Caki2 (cell line): ENCODE measurements at places on chromosomes 3 and 15.
A peak's percentile ranks its signal among the peaks of the same experiment; 100 is the strongest.

DNA sequence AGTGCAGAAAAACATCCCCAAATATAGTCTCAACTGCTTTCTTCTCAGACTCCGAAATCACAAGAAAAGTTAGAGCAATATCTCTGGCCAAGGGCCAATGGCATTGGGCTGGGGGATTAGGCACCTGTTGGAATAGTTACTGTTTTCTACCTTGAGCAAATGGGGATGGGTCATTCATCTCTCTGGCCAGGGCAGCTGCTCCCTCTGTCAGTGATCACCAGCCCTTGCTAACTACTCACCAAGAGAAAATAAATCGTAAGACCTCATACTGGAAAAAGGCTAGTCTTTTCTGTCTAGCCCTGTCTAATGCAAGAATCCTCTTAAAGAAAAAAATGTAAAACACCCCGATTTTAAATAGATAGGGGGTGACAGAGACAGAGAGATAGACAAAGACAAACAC lies 10.9 kb downstream of the CERS3 start:
- DNase-seq, result no peak

DNA sequence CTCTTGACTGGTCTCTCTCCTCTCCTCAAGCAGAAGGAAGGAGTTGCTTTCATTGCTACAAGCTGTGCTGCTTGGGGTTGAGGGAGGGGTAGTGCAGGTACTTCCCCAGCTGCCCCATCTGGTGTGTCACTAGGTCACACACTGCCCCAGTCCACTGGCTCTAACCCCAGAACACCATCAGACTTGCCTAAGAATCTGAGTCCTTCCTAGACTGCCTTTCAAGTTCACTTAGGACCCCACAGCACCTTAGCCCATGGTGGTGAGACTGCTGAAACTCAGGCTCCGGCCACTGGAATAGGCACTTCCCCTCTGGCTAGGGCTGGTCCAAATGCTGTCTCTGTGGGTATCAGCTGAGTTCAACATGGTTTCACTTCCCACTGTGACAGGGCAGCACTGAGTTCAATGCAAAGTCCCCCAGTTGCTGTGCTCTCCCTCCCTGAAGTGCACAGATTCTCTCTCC lies 279.7 kb upstream of the GOLGA6L4 start:
- DNase-seq, result no peak

- DNase-seq, result no peak
These were observed 20.8 kb upstream of the ACAN start for GRCh38 chr15:88782465-88782864.

DNA sequence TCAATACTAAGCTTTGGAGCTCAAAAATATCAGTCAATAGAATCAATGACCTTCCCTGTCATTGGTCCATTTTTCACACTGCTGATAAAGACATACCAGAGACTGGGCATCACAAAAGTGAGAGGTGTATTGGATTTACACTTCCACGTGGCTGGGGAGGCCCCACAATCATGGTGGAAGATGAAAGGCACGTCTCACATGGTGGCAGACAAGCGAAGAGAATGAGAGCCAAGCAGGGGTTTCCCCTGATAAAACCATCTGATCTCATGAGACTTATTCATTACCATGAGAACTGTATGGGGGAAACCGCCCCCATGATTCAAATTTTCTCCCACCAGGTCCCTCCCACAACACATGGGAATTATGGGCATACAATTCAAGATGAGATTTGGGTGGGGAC lies 81.9 kb downstream of the ANXA2 start:
- DNase-seq, result no peak

DNA sequence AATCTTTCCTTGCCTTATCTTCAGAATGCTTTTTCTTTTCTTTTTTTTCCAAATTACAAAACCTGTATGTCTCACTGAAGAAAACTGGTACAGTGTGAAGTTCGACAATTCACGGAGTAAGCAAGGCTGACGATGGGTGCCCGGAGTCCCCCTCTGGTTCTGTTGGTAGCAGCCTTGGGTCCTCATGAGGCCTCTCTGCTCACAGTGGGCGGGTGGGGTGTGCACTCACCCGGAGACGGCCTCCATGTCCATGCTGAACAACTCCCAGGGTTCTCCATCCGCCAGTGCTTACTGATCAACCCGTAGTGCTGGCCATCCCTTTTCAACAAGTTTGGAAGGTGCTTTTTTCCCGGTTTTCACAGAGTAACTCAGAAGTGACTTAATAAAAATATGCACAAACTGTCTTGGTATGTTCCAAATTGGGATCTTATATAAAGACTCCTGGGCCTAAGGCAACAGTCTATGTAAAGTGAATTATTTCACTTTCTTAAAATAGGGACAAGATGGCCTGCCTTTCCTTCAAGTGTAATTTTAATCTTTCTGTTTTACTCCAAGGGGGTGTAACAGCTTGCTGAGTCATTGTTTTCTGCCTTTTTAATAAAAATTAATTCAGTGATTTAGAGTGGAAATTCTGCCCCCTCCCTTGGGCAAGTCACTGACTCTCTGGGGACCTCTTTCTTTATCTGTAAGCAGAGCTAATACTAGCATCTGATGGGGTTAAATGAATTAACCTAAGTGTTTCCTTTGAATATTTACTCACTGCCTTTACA lies 23.7 kb downstream of the LRRK1 start:
- DNase-seq, result no peak

GRCh38 chr3:11060500-11061251 lies 68.1 kb downstream of the SLC6A1 start:
- DNase-seq, result peak; percentile 43

DNA sequence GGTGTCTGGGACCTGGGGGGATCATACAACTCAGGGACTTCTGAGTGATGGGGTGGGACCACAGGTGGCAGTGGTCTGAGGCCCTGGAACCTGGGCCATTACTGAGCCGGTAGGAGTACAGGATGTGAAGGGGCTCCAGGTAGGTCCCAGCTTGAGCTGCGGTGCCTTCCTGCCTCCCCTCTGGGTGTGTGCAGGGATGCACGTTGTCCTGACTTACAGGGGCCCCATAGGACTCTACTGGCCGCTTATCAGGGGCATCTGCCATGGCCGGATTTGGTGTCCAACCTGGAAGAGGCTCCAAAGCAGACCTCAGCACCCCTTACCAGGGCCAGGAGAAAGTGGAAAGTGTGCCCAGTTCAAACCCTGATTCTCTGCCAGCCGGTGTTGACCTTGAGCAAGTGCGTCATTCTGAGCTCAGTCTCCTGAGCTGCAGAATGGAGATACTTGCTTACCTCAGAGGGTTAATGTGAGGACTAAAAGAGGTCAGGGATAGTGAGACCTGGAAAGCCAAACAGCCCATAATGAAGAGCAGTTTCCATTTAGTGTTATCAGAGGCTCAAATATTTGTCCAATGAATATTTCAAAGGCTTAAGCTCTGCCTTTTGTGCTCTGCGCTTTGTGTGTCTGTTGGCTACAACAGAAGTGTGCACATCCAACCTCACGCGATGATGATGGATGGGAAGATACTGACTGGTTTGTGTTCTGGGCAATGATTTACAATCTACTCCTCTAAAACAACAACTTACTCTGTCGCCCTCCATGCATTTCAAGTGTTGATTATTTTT lies 35.4 kb upstream of the ESYT3 start:
- no peak for DNase-seq

GRCh38 chr3:12121466-12121865 lies 37.2 kb downstream of the TIMP4 start:
- DNase-seq, result no peak

DNA sequence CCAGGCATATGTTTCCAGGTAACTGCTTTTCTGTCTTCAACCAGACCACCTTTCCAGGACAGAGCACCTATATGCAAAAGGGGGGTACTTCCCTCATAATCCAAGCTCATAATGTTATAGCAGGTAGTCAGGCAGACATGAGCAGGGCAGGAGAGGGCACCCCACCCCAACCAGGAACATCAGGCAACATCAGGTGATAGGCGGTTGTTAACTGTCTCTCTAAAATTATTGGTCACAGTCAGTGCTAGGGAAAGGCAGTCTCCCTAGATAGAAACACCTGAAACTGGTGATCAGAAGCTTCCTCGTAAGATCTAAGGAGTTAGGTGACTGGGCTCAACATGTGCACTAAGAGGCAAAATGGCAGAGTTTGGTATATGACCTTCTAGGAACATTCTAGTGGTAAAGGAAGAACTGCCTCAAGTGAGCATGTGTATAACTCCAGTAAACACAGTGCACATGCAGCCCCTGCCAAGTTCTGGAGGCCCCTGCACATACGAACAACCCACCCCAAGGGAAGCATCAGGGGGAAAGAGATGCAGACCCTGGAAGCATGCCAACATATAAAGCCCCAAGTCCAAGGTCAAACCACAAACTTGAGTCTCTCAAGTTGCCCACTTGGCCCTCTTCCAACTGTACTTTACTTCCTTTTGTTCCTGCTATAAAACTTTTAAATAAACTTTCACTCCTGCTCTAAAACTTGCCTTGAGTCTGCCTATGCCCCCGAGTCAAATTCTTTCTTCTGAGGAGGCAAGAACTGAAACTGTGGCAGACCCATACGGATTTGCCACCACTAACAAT lies 270.9 kb downstream of the ULK4 start:
- DNase-seq, result peak; percentile 31

- DNase-seq, result no peak
These were observed 99.6 kb upstream of the ETV5 start for GRCh38 chr3:186208296-186208989.

GRCh38 chr3:101995371-101996046 lies 146.2 kb downstream of the NFKBIZ start:
- no peak for DNase-seq

DNA sequence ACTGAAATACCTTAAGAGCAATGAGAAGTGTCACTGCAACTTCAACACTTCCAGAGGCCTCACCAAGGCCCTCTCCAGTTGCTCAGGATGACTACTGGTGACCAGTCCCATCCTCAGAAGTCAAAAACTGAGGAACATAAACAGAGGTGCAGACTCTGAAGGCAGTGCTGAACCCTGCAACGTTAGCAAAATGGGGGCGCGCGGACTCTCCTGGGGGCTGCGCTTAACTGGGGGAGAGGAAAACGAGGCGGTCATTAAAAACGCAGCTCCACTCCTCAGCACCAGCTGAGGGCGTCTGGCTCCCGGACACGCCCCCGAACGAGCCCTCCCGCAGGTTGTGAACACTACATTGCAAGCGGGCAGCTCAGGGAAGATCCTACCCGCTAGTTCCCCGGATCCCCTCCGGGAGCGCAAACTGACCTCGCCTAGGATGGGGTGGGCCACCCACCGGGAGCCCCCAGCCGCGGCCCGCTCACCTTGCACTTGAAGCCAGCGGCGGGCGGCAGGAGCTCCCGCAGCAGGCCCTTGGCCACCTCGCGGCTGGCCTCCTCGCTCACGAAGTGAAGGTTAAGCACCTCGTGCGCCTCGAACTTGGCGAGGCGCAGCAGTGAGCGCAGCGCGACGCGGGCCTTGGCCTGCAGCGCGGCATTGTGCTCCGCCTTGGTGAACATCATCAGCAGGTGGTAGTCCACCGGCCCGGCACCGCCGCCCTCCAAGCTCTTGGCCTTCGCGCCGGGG lies 711 bp downstream of the XXYLT1 start:
- peak; percentile 74 for DNase-seq

DNA sequence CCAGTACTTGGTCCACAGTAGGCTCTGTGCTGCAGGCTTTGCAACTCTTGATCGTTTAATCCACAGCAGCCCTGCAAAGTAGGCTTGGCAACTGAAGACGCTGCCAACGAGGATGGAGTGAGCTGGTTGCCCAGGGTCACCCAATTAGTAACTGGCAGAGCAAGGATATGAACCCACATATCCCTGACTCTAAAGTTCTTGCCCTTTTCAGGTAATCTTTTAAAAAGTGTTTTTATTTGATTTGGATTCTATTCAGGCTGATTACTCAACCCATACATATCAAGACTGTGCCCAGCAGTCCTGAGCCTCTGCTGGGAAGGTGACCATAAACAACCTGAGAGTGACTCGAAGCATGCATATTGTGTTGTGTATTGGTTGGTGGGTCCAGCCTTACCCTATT lies 50.3 kb downstream of the PSMD6 start:
- no peak for DNase-seq

- no peak for DNase-seq
These were observed 176.2 kb downstream of the EPHB1 start for GRCh38 chr3:134971306-134971705.

- no peak for DNase-seq
These were observed 91.6 kb upstream of the CBLB start for GRCh38 chr3:105960381-105960780.

- DNase-seq, result no peak
These were observed 5.3 kb upstream of the VIPR1 start for GRCh38 chr3:42497009-42497731.

- no peak for DNase-seq
These were observed 258.2 kb upstream of the CFAP20DC start for GRCh38 chr3:59308001-59308400.

DNA sequence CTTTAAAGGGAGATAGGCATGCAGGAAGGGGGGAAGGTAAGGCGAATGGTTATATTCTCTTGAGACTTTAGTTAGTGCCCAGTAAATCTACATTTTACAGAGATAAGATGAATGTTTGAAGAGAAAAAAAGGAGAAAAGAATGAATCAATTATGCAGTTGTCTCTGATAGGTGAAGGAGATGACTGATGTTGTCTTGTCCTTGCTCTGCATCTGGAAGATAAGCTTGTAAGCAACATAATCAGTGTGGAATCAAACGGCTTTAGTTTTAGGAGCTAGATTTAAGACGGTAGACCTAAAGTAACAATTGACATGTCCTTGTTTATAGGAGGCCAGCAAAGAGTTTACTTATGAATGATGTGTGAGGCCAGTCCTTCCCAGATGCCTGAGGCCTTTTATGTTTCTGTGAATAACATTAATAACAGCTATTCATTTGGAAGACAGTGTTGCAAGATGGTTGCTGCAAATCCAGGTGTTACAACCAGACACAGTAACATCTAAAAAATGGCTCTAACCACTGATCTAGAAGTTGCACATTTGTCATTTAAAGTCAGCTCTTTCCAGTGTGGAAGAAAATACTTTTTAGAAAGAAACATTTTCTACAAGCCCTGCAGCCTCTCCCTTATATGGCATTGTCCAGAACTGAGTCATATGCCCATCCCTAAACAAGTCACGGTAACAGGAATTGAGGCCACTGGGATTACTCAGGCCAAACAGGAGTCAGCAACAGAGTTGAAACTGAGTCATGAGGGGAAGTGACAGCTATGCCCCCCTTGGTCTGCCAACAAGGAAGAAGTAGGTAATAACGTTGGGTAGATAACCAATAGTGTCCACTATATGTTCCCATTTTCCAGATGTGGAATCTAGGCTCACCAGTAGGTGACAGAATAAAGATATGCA lies 77.5 kb upstream of the FBN1 start:
- DNase-seq, result peak; percentile 72

DNA sequence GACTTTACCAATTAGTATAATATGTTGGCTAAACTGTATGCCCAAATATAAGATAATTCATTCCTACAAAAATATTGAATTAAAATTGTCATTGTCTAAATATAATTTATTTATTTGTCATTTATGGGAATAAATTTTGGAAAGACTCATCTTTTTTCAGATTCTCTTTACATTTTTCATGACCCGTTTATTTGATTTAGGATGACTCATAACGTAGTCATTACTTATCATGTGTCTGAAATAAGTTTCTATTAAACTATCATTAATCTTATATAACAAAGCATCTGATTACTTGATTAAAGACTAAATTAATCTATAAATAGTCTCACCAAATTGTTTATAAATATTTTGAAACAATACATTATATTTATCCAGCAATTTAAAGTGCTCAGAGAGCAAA lies 516.6 kb downstream of the CADM2 start:
- DNase-seq, result no peak
